ENCODE measurements at places on chromosomes 7 and 10. TPM values are rescaled to one million over a fixed set of nuclear protein-coding genes. Genes with fewer than 3 reads are reported as not detected.

DNA sequence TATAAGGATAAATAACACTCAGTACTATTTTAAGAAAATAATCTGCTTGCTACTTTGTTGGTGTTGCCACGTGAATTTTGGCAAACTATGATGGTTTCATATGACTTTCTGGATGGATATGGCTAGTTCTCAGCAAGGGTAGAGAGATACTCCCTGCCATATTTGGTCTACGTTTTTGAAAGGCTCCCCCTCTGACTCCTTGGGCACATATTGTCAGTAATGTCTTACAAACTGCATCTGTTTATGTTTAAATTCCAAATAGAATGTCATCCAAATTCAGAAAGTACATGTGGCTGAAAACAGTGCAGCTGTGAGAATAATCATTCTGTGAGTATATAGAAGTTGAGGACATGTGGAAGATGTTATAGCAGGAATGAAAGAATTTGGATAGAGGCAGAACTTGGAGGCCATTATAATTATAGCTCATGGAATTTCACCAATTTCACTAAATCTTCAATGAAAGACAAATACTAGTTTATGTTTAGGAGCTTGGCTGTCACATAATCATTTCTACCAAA lies 107.8 kb downstream of the SRI start:
- H3K4me3 ChIP-seq = no peak overlapping the region
- no peak overlapping the region for H3K27ac ChIP-seq
- no peak for DNase-seq

DNA sequence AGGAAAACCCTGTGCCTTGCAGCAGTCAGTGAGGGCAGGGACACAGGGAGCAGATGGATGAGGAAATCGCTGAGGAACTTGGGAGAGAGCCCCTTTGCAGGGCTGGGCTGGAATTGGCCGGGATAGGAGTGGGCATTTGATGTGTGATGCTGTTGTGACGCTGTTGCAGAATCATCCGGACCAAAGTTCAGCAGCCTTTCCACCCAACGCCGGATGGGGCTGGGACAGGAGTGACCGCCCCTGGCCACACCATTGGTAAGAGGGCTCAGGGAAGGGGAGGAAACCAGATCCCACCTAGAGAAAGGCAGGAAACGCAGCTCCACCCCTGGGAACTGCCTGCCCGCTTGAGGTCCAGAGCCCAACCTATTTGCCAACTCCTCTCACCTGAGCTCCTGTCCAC lies 33.9 kb downstream of the PAX2 start:
- no peaks in the 10 kb centered on the region for H3K36me3 ChIP-seq
- no peaks in the 10 kb centered on the region for H3K4me1 ChIP-seq
- H3K27me3 ChIP-seq = peaks cover 73% of the 10 kb centered on the region
- no peak overlapping the region for H3K27ac ChIP-seq

DNA sequence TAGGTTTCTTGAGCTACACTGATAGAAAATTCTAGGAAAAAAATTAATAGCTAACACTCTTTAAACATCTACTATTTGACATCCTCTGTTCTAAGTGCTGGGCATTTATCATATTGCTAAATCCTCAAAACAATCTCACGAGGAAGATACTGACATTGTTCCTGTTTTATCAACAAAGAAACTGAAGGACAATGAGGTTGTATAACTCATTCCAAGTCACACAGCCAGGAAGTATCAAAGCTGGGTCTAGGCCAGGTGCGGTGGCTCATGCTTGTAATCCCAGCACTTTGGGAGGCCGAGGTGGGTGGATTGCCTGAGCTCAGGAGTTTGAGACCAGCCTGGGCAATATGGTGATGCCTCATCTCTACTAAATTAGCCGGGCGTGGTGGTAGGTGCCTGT lies 51.6 kb upstream of the IL6 start:
- no peaks in the 10 kb centered on the region for H3K36me3 ChIP-seq
- no peaks in the 10 kb centered on the region for H3K27me3 ChIP-seq
- H3K4me3 ChIP-seq = no peak overlapping the region

DNA sequence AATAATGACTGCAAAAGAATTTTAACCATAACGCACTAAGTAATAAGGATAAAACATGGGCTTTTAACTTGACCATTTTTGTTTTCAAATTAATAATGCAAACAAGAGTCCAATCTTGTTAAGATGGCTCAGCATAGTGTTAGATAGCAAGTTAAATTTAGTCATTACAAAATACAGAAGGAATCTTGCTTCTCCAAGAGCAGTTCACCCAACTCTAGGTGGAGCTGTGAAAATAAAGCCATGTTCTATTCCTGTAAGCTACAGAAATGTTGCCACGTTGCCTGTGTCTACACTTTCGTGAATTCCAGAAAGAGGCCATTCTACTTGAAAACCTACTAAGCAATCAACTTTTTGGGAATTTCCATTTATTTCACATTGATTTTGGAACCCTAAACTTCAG lies 191.9 kb downstream of the SFMBT2 start:
- H3K27me3 ChIP-seq = peaks cover 9% of the 10 kb centered on the region
- no peak overlapping the region for H3K4me3 ChIP-seq
- H3K36me3 ChIP-seq = no peaks in the 10 kb centered on the region
- no peak overlapping the region for H3K27ac ChIP-seq

- H3K27me3 ChIP-seq = no peaks in the 10 kb centered on the region
- no peak overlapping the region for H3K27ac ChIP-seq
- no peak overlapping the region for H3K4me3 ChIP-seq
- no peaks in the 10 kb centered on the region for H3K4me1 ChIP-seq
These were observed 268.0 kb downstream of the PHTF2 start for GRCh38 chr7:78066599-78066998.

DNA sequence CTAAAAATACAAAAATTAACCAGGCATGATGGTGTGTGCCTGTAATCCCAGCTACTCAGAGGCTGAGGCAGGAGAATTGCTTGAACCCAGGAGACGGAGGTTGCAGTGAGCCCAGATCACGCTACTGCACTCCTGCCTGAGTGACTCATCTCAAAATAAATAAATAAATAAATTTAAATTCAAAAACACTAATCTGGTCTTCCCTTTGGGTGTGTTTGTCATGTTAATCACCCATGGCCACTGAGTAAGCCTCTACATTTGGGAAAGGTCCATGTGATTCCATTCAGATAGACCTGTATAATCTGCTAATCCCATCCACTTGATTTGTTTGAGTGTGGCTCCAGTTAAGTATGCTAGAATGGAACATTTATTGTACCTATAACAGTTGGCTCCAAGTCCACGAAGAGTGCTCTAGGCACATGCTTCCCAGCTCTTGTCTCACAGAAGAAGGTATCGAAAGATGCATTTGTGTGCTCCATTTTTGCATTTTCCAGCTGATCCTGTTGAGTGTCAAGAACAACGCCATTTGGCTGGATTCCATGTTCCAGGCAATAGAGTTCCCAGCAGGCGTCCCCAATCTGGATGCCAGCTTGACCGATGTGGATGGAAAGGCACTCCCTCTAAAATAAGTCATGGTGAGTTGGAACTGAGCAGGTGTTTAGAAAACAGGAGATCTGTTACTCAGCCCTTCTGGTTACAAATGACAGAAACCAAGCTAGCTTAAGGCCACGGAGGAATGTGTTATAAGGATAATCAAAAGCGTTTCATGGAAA lies 4.0 kb downstream of the TUBAL3 start:
- DNase-seq = no peak
- H3K4me3 ChIP-seq = no peak overlapping the region
- no peaks in the 10 kb centered on the region for H3K4me1 ChIP-seq
- no peaks in the 10 kb centered on the region for H3K27me3 ChIP-seq
- H3K36me3 ChIP-seq = no peaks in the 10 kb centered on the region

- DNase-seq = no peak
- no peaks in the 10 kb centered on the region for H3K4me1 ChIP-seq
- H3K36me3 ChIP-seq = no peaks in the 10 kb centered on the region
- no peak overlapping the region for H3K4me3 ChIP-seq
- H3K27me3 ChIP-seq = no peaks in the 10 kb centered on the region
- no peak overlapping the region for H3K27ac ChIP-seq
These were observed 54.7 kb upstream of the BICC1 start for GRCh38 chr10:58457761-58458616.

GRCh38 chr7:69211739-69212138 lies 386.5 kb upstream of the AUTS2 start:
- no peak overlapping the region for H3K27ac ChIP-seq
- no peak for DNase-seq
- H3K4me3 ChIP-seq = no peak overlapping the region
- H3K36me3 ChIP-seq = no peaks in the 10 kb centered on the region

DNA sequence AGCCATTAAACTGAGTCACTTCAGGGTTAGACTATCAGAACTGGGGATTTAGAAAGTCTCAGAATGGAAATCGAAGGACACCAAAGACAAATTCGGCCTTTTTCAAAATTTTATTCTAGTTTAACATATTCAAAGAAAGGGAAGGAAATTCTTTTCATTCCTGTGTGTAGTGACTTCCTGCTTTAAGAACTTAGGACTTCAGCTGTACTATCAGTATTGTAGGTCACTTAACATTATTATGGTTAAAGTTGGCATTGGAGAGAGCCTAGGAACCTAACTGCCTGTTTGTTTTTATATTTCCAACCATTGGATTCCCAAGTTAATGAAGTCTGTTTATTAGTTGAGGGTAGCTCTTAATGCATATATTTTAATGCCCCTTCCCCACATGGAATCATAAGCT lies 63.7 kb downstream of the PTEN start:
- no peaks in the 10 kb centered on the region for H3K27me3 ChIP-seq
- DNase-seq = no peak
- no peak overlapping the region for H3K4me3 ChIP-seq
- H3K36me3 ChIP-seq = 0 out of 2 replicates have a peak, but pooled peaks cover 3% of the 10 kb centered on the region
- H3K4me1 ChIP-seq = no peaks in the 10 kb centered on the region
- no peak overlapping the region for H3K27ac ChIP-seq

DNA sequence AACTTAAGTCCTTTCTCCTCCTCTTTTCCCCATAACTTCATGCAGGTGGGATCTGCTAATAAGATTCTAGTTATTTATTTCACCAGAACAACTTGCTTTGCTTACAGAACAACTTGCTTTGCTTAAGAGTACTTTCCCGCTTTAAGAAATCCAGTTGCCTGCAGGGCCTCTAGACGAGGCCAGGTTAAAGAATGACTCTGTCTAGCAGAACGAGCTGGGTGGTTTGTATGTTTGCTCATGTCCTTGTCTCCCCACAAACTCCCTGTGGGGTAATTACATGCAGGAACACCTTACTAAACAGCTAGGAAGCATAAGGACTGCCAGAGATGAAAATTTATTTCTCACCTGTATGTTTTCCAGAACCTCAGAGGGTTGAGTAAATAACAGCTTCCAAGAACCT lies 8.8 kb upstream of the FZD8 start:
- no peaks in the 10 kb centered on the region for H3K4me1 ChIP-seq
- peaks cover 4% of the 10 kb centered on the region for H3K27me3 ChIP-seq
- no peak overlapping the region for H3K27ac ChIP-seq
- DNase-seq = no peak
- H3K4me3 ChIP-seq = no peak overlapping the region
- H3K36me3 ChIP-seq = no peaks in the 10 kb centered on the region

DNA sequence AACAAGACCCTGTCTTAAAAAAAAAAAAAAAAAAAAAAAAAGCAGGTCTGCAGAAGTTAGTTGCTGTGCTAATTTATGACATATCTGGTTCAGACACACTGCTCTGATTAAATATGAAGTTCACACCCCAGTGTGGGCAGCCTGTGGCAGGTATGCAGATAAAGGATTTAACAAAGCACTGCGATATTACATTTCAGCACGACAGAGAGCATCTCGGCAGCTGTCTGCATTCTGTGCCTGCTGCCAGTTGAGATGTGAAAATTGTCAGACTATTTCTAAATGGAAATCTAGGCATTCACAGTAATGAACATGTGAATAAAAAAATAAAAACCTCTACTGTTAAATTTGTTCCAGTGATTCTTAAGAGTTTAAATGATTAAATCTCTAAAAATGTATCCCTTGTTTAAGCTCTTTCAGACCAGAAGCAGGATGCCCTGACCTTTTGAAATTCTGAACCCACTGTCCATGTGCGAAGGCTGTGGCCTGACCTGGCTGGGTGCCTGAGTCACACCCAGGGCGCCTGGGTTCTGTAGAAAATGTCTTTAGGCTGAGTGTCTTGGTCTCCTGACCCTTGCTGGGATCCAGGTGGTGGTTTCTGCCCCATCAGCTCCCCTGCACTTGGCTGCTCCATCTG lies 272.9 kb downstream of the WDR37 start:
- no peak for DNase-seq
- H3K27me3 ChIP-seq = peaks cover 25% of the 10 kb centered on the region
- no peak overlapping the region for H3K4me3 ChIP-seq
- H3K4me1 ChIP-seq = no peaks in the 10 kb centered on the region
- no peaks in the 10 kb centered on the region for H3K36me3 ChIP-seq

DNA sequence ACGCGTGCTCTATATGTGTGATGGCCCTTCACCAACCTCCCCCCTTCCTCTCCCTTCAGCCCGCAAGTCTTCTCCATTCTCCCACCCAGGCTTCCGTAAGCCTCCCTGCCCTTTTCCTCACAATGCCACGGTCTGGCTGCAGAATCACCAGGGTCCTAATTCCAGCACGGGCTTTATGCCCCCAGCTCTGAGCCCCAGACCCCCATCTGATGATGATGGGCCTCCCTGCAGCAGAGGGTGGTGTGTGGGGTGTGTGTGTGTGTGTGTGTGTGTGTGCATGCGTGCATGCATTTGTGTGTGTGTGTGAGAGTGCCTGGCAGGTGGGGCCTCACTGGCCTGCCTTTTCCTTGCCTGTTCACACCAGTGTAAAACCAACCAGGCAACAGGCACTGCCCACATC lies 109.9 kb downstream of the OAT start:
- H3K4me1 ChIP-seq = no peaks in the 10 kb centered on the region
- H3K36me3 ChIP-seq = no peaks in the 10 kb centered on the region
- H3K27me3 ChIP-seq = no peaks in the 10 kb centered on the region

GRCh38 chr7:129146237-129146979 lies 1.9 kb downstream of the TSPAN33 start:
- no peaks in the 10 kb centered on the region for H3K36me3 ChIP-seq
- no peak overlapping the region for H3K27ac ChIP-seq
- DNase-seq = no peak

DNA sequence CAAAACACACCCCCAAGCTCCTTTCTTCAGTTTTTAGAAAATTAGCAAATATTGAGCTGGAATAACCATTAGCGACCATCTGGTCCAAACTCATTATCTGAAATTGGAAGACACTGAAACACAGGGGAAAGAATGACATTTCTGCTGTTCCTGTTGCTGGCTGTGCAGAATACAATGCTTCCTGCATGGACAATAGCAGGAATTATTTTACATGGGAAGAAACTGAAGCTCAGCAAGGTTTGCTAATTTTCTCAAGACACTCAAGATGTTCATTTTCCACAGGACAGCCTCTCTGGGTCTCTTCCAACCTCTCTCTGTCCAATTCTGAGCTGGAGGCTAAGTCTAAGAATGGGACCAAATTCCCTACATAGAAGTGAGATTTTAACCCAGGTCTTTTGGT lies 81.9 kb upstream of the TNS3 start:
- no peaks in the 10 kb centered on the region for H3K27me3 ChIP-seq
- H3K4me1 ChIP-seq = peaks cover 16% of the 10 kb centered on the region
- H3K4me3 ChIP-seq = no peak overlapping the region
- DNase-seq = no peak

GRCh38 chr7:80600046-80600445 lies 38.4 kb upstream of the CD36 start:
- H3K27ac ChIP-seq = no peak overlapping the region
- H3K27me3 ChIP-seq = no peaks in the 10 kb centered on the region
- no peak for DNase-seq
- H3K4me3 ChIP-seq = no peak overlapping the region

ING3 gene
- 10.9 TPM for total RNA-seq

TSC22D4 gene
- total RNA-seq = 79.8 TPM

CPA5 gene
- not detected for total RNA-seq

PTF1A gene
- not detected for total RNA-seq

NRAP gene
- total RNA-seq = not detected

SSC4D gene
- 3.5 TPM for total RNA-seq

SPDYE2 gene
- total RNA-seq = not detected

CLEC2L gene
- not detected for total RNA-seq

CFAP69 gene
- total RNA-seq = 18.5 TPM

MTERF1 gene
- total RNA-seq = 16.9 TPM
